ENCODE measurements at places on chromosomes 4 and X. TPM values are rescaled to one million over a fixed set of nuclear protein-coding genes. Genes with fewer than 3 reads are reported as not detected.

RHOXF2 gene
- not detected for total RNA-seq

GRCh38 chr4:162498168-162498567 lies 334.4 kb upstream of the FSTL5 start:
- no peak for DNase-seq

TECRL gene
- 7.1 TPM for total RNA-seq

KIT gene
- 21.5 TPM for total RNA-seq

TNIP3 gene
- total RNA-seq, result 0.10 TPM

- no peak for DNase-seq
Observed at GRCh38 chr4:47068986-47069385, 37.6 kb downstream of the GABRB1 start.

RTL3 gene
- total RNA-seq, result 0.59 TPM
